ENCODE measurements at places on chromosomes 1 and 21.

GRCh38 chr1:159895286-159895685 is 4.7 kb downstream of the CFAP45 start:
- DNase-seq, result no peak

DNA sequence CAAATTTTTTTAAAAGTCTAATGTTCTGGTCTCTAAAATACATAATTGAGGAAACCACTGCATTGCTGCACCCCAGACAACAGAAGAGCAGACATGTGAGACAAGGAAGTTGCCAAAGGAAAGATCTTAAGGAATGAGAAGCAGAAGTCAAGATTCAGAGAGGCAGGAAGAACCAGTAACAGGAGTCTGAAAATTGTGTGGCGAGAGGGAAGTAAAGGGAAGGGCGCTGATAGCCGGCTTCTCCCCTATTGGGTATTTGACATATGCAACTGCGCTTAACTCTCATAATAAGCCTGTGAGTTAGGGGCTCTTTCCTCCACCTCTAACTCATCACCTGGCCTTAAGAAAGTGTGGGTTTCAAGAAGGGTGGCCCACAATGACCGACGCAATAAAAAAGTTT is 21.9 kb upstream of the KIF14 start:
- DNase-seq, result no peak

GRCh38 chr1:201632364-201632952 is 93.5 kb downstream of the NAV1 start:
- no peak for DNase-seq

- DNase-seq, result peak; percentile 80
Measured at GRCh38 chr1:232613752-232614381, 16.1 kb downstream of the SIPA1L2 start.

- no peak for DNase-seq
Measured at GRCh38 chr1:177183836-177184235, 13.1 kb downstream of the BRINP2 start.

- no peak for DNase-seq
Measured at GRCh38 chr1:177996957-177997356, 27.1 kb upstream of the SEC16B start.

DNA sequence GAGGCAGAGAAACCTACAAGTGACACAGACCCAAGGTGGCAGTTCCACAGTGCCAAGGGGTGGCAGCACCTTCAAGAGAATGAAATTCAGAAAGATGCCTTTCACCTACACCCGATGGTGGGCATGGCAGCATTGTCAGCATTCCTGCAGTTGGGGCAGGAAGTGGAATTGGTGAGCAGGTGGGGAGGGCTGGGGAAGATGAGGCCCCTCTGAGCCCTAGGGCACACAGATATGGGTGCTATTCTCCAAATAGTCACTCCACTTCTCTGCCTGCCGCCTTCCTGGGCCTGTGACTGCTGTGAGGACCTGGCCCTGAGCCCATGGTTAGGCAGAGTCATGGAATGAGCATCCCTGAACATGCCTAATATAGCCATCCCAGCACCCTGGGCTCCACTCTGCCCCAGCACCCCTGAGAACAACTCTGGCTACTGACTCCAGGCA is 8.3 kb downstream of the SHISA4 start:
- DNase-seq, result no peak

GRCh38 chr1:169844941-169845608 is 48.6 kb downstream of the SCYL3 start:
- no peak for DNase-seq

GRCh38 chr1:159783724-159784123 is 3.0 kb downstream of the DUSP23 start:
- DNase-seq, result no peak

DNA sequence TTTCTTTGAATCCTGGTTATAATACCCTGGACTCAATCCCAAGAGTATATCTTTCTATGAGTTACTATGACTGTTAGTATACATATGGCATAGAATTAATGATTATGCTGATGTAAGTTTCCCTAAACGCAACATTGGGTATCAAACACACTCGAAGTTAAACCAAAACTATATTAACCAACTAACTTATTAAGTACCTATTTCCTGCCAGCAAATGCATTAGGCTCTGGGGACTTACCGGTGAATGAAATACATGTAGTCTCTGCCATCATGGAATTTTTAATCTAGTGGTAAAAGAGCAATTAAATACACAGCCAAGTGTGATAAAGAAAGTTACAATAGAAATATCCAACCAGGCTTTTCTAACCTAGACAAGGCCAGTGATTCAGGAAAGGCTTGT is 193.6 kb upstream of the ADGRL2 start:
- DNase-seq, result no peak

- DNase-seq, result peak; percentile 47
Measured at GRCh38 chr1:3366126-3367051, 88.1 kb upstream of the ARHGEF16 start.

- DNase-seq, result no peak
Measured at GRCh38 chr1:67465375-67465774, 35.2 kb upstream of the SERBP1 start.

DNA sequence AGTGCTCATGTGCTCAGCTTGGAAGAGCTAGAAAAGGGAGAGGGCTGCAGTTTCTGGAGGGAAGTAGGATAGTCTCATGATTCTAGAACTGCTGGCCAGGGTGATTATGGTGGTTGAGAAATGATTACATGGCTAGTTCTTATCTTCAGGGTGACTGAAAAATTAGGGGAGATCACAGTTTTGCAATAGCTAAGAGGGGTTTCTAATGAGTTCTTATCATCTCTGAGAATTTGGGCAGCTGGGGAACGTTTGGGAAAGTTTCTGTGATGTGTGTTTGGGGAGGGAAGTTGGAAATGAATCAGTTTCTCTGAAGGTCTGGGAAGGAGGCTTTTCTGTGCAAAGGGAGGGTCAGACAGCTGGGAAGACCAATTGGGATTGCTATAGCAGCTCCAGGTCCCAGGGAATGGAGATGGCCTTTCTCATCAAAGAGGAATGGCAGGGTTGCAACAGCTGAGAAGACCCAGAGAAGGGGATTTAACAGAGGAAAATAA is 7.6 kb upstream of the RHOU start:
- DNase-seq, result no peak

DNA sequence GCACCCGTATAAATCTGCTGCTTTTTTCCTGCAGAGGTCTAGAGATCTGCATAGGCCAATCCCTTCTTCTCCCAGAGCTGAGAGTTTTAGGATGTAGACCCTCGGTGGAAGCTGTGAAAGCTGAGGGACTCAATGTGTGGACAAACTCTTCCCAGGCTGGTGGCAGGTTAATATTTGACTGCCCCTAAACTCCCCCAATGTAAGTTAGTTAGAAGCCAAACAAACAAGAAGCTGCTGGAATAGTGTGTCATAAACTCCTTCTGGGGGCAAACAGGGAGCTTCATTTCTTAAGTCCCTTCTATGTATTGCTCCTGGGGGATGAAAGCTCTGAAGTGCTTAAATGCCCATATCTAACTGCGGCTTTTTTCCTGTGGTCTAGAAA is 72.3 kb downstream of the SCMH1 start:
- DNase-seq, result no peak

DNA sequence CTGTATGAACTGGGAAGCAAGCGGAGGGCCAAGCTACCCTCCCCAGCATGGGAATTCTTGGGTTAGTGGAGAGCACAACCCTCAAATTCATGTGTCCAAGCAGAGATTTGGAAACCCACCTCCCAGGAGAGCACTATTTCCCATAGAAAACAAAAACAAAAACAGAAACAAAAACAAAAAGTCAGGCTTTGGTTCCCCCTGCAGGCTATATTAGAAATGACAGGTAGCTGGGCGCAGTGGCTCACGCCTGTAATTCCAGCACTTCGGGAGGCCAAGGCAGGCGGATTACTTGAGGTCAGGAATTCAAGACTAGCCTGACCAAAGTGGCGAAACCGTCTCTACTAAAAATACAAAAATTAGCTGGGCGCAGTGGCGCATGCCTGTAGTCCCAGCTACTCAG is 10.8 kb downstream of the MINDY1 start:
- no peak for DNase-seq

DNA sequence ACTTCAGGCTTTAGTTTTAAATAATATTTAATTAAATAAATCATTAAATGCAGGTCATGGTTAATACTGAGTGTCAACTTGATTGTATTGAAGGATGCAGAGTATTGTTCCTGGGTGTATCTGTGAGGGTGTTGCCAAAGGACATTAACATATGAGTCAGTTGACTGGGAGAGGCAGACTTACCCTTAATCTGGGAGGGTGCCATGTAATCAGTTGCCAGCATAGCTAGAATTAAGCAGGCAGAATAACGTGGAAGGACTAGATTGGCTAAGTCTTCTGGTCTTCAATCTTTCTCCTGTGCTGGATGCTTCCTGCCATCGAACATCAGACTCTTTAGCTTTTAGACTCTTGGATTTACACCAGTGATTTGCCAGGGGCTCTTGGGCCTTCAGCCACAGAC is 85.3 kb downstream of the MAP3K21 start:
- DNase-seq, result no peak

DNA sequence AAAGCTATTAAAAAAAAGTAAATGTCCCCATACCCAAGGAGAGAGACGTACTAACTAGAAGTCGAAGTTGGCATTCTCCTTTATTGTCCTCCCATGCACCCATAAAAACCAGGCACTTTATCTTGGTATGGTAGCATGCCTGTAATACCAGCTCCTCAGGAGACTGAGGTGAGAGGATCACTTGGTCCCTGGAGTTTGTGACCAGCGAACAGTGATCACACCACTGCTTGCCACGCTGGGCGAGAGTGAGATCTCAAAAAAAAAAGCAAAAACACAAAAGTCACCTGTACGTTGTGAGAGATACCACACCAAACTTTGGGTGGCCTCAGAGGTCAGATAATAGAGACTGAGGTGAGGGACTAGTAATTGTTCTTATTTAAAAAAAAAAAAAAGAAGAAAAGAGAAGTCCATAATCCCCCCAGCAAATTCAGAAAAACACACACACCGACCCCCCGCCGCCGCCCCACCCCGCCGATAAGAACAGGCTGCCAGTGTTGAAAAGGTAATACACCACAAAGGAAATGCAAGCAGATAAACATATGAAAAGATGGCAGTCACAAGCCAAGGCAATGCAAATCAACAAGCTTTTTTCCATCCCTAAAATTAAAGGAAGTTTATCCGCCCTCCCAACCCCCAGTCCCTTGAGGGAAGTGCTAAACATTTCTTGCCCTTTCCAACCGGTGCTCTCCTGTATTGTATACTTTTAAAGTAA is 3.6 kb downstream of the L1TD1 start:
- DNase-seq, result no peak

DNA sequence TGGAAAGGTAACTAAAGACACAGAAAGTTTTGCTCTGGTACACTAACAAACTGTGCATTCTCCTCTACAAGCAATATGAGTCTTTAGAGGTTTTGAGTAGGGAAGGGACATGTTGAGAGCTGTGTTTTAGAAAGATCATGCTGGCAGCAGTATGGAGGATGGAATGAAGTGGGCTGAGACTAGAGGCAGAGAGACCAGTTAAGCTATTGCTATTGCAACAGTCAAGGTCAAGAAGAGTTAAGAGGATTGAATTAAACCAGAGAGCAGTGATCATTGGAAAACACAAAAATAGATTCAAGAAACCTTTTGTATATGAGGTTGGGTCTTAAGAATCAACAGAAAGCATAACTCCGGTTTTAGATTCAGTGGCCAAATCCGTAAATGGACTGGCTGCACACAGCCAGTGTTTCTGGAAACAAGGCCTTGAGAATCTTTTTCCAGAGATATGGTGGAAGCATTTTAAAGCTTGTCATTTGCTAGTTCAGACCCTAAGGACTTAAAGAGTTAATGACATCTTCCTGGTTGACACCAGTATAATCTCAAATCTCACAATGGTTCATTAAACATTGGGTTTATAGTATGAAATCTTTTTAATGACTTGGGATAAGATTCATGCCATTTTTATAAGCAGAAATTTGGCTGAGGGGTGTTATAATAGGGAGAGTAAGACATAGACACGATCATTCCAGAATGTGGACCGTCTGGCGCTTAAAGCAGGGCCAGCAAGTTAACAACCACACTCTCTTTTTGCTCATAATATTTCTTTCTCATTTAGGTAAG is 177.9 kb downstream of the NR5A2 start:
- no peak for DNase-seq

DNA sequence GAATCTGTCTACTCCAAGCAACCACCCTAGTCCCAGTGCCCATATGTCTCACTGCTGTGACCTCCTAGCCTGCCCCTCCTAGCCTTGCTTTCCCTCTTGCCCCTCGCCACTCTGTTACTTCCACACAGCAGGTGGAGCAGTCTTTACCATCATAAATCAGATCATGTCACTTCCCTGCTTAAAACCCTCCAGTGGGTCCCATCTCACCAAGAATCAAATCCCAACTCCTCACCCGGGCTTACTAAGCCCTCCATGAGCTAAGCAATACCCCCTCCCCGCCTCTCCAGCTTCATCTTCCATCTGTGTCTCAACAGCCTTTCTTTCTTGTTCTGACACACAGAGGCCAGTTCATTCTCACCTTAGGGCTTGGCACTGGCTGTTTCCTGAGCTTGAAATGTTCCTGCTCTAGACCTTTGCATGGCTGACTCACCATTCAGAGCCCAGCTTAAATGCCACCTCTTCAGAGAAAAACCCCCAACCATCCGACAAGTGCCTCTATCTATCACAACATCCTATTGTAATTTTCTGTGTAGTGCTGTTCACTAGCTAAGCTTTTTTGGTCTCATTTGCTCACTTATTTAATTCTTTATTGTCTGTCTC is 22.3 kb downstream of the KNCN start:
- DNase-seq, result no peak

DNA sequence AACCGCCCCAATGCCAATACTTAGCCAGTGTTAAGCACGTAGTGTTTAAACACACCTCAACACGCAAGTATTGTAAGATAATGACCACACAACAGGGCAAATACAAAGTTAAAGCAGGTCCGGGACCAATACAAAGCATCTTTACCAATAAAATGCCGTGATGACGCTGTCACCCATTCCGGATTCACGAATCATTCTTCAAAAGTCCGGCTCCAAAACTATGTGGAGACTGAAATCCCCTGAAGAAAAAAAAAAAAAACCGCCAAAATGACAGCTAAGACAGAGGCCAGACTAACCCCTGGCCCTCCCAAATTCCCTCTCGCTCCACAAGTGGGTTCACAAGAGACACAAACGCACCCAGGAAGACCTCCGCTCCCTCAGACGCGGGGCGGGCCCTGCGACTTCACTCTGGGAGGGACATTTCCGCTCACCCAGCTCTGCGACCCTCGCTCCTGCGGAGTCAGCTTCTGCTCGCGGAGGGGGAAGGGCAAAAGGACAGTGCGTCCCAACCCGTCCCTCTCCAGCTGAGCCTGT is 625 bp upstream of the DARS2 start:
- DNase-seq, result no peak

GRCh38 chr21:14275702-14276205 is 59.8 kb downstream of the RBM11 start:
- no peak for DNase-seq

- no peak for DNase-seq
Measured at GRCh38 chr1:61930116-61930645, 187.9 kb downstream of the PATJ start.

DNA sequence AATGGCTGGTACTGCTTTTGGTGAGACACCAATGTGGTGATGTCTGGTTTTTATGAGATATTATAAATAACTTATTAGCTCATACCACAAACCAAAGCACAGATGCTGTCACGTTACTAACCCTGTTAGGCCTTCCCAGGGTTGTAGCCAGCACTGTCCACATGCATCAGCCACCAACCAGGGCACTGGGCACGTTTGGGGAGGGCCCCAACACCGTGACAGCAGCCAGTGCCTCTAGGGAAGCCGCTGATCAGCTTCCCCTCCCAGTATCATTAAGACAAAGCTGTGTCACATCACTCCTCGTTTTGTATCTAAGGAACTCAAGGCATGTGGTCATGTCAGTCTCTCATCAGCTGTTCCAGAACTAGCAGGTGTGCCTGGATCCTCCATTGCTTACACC is 13.9 kb downstream of the URB1 start:
- no peak for DNase-seq
